ENCODE measurements at places on chromosomes 7 and 10. TPM values are rescaled to one million over a fixed set of nuclear protein-coding genes. Genes with fewer than 3 reads are reported as not detected.

DNA sequence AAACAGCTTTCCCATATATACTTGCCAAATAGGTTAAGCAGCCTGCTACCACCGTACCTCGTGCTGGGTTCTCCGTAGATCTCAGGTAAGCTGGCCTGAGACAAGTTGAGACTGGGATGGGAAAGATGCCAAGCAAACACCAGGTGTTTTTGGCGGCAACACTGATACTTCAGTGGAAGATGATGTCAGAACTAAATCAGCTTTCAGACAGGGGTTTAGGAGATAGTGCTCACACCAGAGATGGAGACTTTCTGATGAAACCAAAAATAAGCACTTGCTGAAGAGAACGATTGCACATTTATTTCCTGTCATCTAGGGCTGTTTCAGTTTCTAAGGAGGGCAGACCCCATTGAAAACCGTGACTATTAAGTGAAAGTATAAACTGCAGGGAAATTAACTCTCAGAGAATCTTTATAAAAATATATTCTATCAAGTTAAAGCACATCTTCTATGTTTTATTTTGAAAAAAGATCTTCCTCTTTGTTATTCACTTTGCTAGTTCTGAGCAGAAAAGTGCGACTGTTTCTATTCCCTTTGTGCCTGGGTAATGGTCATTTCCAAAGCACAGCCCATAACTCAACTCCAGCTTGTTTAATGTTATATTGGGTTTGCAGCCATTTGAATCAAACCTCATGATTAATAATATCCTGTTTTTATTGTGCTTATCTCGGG is 149.9 kb downstream of the CPED1 start:
- no peak for DNase-seq
- no peaks in the 10 kb centered on the region for H3K36me3 ChIP-seq
- no peaks in the 10 kb centered on the region for H3K4me1 ChIP-seq
- H3K27ac ChIP-seq: no peak overlapping the region
- H3K4me3 ChIP-seq: no peak overlapping the region
- no peaks in the 10 kb centered on the region for H3K27me3 ChIP-seq

- H3K4me1 ChIP-seq: peaks cover 26% of the 10 kb centered on the region
- H3K27ac ChIP-seq: no peak overlapping the region
- H3K4me3 ChIP-seq: no peak overlapping the region
- DNase-seq: no peak
Measured at GRCh38 chr10:5805711-5806110, 7.5 kb downstream of the GDI2 start.

LIPM gene
- total RNA-seq: not detected

DNA sequence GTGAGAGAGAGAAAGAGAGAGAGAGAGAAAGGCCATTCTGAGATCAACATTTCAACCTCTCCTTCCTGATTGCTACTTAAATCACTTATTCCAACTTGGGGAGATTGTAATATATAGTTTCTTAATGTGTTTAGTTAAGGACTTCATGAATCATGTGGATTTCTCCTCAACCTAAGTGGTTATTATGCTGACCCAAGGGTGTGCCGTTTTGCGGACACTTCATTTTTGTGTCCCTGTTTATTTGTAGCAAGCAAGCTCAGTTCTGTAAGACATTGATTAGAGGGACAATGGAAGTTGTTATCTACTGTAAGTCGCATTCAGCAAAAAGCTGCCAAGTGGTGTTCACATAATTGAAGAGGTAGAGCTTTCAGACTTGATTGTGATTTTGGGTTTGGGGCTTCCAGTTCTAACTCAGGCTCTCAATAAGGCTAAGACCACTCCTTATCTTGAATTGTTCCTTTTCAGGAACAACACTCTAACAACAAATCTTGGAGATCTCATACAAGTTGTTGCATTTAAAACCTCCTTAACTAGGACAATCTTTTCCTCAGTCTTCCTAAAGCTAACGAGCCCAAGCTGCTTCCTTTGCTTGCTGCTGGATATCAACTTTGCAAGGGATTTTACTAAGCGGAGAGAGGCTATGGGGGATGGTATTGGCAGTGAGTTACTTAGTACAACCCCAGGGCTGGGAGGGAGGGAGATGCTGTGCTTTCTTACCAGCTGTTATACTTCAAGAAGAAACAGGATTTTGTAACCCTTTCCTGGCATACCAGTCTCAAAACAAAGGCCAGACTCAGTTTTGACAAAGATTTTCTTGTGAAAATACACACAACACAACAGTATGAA is 19.8 kb upstream of the COL1A2 start:
- H3K4me3 ChIP-seq: peak overlapping the region; percentile 5
- H3K36me3 ChIP-seq: no peaks in the 10 kb centered on the region
- peak overlapping the region; percentile 99 for H3K27ac ChIP-seq
- H3K4me1 ChIP-seq: peaks cover 20% of the 10 kb centered on the region
- no peaks in the 10 kb centered on the region for H3K27me3 ChIP-seq

- no peaks in the 10 kb centered on the region for H3K27me3 ChIP-seq
- peaks cover 5% of the 10 kb centered on the region for H3K4me1 ChIP-seq
- H3K27ac ChIP-seq: no peak overlapping the region
- no peak for DNase-seq
- H3K4me3 ChIP-seq: no peak overlapping the region
Measured at GRCh38 chr7:110947408-110947807, 143.5 kb upstream of the LRRN3 start.

GRCh38 chr10:8042721-8043568 is 11.5 kb upstream of the GATA3 start:
- no peaks in the 10 kb centered on the region for H3K36me3 ChIP-seq
- DNase-seq: no peak
- no peak overlapping the region for H3K27ac ChIP-seq
- no peak overlapping the region for H3K4me3 ChIP-seq

DNA sequence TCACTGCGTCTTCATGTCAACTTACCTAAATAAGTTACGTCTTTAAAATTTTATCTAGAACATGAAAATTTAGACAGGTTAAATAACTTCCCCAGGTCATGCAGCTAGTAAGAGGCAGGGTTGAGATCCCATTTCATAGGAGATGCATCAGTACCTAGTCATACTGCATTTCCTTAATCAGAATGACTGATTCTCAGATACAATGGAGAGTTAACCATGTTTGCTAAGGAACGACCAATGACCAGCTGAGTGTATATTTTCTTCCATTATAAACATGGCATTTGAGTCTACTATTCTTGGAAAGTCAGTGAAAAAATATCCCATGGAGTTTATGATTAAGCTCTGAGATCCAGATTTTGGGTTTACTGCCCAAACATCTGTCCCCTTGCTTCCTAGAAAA is 39.6 kb downstream of the ENTPD1 start:
- H3K27ac ChIP-seq: no peak overlapping the region
- no peaks in the 10 kb centered on the region for H3K4me1 ChIP-seq
- no peaks in the 10 kb centered on the region for H3K36me3 ChIP-seq
- no peak overlapping the region for H3K4me3 ChIP-seq

ACTL6B gene
- not detected for total RNA-seq

MRC1 gene
- 2.4 TPM for total RNA-seq

IDE gene
- total RNA-seq: 39.7 TPM

DNA sequence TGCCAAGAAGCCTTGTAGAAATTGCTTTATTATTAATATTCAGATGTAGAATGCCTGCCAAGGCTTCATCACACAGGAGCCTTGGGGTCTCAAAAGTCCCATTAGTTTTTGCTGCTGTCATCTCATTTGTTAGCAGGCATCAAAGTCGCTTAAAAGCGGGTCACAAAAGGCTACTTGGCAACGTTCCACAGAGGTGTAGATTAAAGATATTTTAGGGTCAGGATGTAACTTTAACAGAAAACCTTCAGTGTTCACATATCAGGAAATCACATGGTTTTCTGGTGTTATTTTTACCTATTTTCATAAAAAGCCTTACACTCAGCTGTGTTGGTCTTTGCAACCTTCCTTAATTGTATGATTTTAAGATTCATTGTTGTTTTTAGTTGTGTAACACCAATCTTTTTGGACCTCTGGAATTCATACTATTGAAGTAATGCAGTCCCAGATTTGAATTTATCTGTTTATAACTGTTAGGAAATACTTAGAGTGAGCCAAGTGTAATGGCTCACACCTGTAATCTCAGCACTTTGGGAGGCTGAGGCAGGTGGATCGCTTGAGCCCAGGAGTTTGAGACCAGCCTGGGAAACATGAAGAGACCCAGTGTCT is 65.3 kb downstream of the TET1 start:
- no peaks in the 10 kb centered on the region for H3K27me3 ChIP-seq
- H3K27ac ChIP-seq: no peak overlapping the region
- no peak overlapping the region for H3K4me3 ChIP-seq
- H3K36me3 ChIP-seq: no peaks in the 10 kb centered on the region

DNA sequence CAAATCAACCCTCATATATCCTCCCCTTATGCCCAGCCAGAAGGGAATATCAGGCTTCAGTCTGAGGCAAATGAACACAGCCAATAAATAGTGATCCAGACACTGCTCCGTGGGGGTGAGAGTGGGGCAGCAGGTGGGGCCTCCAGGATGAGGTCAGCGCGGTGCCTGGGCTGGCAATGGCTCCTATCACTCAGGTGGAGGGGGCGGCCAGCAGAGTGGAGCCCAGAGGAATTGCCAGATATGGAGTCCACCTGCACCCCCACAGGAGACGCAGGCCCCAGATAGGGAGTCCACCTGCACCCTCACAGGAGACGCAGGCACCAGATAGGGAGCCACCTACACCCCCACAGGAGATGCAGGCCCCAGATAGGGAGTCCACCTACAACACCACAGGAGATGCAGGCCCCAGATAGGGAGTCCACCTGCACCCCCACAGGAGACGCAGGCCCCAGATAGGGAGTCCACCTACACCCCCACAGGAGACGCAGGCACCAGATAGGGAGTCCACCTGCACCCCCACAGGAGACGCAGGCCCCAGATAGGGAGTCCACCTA is 78.0 kb upstream of the PPP2R2D start:
- peaks cover 3% of the 10 kb centered on the region for H3K27me3 ChIP-seq
- DNase-seq: no peak
- no peaks in the 10 kb centered on the region for H3K36me3 ChIP-seq
- H3K27ac ChIP-seq: no peak overlapping the region
- H3K4me3 ChIP-seq: no peak overlapping the region
- no peaks in the 10 kb centered on the region for H3K4me1 ChIP-seq

DNA sequence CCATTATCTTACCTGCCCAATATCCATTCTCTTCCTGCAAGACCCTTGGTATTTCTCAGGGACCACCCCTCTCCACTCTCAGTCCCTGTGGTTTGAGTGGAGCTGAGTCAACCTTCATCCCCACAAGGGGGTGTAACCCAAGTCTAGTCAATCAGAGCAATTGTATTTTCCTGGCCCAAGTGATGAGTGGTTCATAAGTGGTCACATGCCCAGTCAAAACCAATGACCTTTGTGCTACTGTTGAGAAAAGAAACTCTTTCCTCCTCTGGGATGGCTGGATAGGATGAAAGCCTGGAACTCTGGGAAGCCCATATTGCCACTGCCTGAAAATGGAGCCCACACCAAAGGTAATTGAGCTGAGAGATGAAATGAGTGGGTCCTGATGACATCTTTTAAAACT is 93.6 kb downstream of the SNX10 start:
- H3K27ac ChIP-seq: no peak overlapping the region
- DNase-seq: no peak
- H3K36me3 ChIP-seq: no peaks in the 10 kb centered on the region

- H3K4me3 ChIP-seq: no peak overlapping the region
- no peak overlapping the region for H3K27ac ChIP-seq
- no peaks in the 10 kb centered on the region for H3K27me3 ChIP-seq
- no peaks in the 10 kb centered on the region for H3K36me3 ChIP-seq
- no peaks in the 10 kb centered on the region for H3K4me1 ChIP-seq
- peak; percentile 76 for DNase-seq
Measured at GRCh38 chr7:129635300-129636029, 23.9 kb downstream of the NRF1 start.

DNMBP gene
- total RNA-seq: 18.2 TPM

DNA sequence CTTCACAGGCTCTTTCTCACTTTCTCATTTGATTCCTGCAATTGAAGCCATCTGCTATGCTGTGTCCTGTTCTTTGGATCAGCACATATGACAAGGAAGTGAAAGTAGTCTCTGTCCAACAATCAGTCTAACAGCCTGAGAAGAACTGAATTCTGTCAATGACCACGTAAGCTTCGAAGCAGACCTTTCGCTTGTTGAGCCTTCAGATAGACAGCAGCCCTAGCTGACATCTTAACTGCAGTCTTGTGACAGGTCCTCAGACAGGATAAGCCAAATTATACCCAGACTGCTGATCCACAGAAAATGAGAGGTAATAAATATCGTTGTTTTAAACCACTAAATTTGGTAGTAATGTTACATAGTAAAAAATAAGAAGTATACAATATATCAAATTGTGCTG is 691.0 kb upstream of the LRRTM3 start:
- no peak overlapping the region for H3K27ac ChIP-seq
- no peak for DNase-seq
- H3K4me1 ChIP-seq: no peaks in the 10 kb centered on the region
- no peaks in the 10 kb centered on the region for H3K36me3 ChIP-seq

DNA sequence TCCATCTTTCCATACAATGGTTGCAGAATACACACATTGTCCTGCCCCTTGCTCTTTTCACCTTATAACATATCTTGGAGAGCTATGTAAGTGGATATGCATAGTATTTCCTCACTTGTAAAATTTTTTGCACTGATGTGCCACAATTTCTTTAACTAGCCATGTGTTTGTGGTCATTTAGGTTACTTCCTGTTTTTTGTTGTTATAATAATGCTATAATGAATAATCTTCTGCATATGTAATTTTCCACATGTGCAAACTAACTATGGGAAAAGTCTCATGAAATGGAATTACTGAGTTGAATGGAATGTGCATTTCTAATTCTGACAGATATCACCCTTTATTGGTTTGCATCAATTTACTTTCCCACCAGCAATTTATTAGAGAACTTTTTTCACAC is 2.8 kb downstream of the TAS2R41 start:
- no peaks in the 10 kb centered on the region for H3K4me1 ChIP-seq
- H3K27ac ChIP-seq: no peak overlapping the region
- DNase-seq: no peak
- no peaks in the 10 kb centered on the region for H3K36me3 ChIP-seq
- H3K4me3 ChIP-seq: no peak overlapping the region
- H3K27me3 ChIP-seq: no peaks in the 10 kb centered on the region

DNA sequence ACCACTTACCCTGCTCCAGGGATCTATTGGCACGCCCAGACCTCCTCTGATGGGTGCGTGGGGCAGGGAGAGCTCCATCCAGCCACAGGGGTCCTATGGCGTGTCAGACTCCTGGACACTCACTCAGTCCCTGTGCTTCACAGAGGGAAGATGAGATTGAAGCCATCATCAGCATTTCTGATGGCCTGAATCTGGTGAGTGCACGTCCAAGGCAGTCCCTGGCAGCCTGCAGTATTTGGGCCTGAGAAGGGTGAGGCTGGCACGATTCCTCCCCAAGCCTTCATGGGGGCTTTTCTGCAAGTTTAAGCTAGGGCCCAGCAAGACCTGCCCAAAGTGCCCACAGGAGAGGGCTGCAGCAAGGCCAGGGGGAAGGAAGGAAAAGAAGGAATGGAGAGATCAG is 3.3 kb downstream of the CDHR1 start:
- peaks cover 56% of the 10 kb centered on the region for H3K27me3 ChIP-seq
- H3K36me3 ChIP-seq: no peaks in the 10 kb centered on the region
- no peaks in the 10 kb centered on the region for H3K4me1 ChIP-seq
- DNase-seq: no peak
- H3K27ac ChIP-seq: no peak overlapping the region

DNA sequence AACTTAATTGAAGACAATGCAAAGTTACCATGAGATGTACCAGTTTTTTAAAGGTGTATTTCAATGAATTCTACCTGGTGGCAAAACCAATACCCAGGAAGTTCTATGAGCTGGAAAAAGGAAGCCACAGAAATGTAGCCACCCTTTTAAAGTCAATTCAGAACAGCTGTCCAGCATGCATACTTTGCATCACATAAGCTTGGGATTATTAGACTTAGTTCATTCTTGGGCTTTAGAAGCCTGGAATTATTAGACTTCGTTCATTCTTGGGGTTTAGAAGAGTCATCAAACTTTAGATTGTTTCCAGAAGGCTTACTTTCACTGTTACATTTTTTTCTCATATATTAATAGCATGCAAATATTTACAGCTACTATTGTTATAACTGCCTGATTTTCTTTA is 20.9 kb downstream of the SLC25A13 start:
- peaks cover 24% of the 10 kb centered on the region for H3K4me1 ChIP-seq
- no peaks in the 10 kb centered on the region for H3K27me3 ChIP-seq
- no peak overlapping the region for H3K27ac ChIP-seq
- H3K4me3 ChIP-seq: no peak overlapping the region
